DMS 273 treated with DMSO at 0.1 percent for 48 hours (cell line): ENCODE measurements at places on chromosomes 7 and 10.

- no peak for DNase-seq
These were observed 159.6 kb downstream of the SKAP2 start for GRCh38 chr7:26704786-26705185.

DNA sequence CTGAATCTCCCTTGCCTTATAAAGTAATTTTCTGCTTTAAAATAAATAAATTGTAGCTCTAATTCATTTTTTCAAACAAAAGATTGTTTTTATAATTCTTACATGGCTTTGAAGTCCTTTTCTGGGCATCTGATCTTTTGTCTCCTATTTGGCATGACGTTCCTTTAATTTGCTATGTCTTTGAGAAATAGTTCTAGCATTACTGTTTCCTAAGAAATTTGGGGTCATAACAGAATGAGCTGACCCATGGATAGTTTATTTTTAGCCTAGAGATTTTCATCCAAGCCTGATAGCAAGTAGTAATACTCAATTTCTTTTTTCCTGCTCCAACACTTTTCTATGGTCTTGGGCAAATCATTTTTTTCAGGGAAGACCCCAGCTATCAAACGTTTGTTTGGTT, 31.4 kb downstream of the CCDC71L start:
- no peak for DNase-seq

GRCh38 chr10:82020999-82021398, 146.0 kb downstream of the NRG3 start:
- no peak for DNase-seq

GRCh38 chr10:92990615-92991014, 70.0 kb upstream of the CYP26C1 start:
- no peak for DNase-seq

DNA sequence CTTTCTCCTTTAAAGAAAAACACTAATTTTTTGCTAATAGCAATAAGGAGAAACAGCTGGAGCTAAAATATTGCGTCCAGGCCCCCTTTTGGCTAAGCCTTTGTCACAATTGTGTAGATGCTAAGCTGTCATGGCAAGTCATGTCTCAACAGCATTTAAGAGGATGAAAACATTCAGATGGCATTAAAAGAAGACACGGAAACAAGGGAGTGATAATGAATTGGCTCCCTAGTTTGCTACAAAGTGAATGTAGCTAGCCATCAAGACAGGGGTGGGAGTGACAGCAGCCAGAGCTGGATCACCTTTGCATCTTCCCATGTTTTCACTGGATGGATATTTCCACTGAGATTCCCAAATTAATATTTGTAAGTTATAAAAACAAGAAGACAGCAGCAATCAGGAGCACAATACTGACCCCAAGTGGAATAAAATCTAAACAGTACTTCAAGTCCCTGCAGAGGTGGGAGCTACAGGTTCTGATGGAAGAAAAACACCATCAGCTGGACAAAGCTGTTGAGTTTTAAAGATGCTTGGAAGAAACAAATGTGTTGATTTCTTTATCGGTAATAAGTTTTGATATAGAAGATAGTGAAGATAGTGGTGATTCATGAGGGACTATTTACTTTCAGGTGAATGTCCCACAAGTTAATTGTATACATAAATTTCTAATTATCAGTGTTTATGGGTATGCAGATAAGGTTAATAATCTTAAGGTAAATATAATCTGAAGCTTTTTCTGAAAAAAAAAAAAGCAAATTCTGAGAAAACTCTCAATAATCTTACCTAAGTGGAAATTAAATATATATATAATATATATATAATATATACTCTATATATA, 129.4 kb downstream of the SLC16A9 start:
- no peak for DNase-seq

GRCh38 chr7:148905093-148905666, 21.1 kb upstream of the EZH2 start:
- no peak for DNase-seq

DNA sequence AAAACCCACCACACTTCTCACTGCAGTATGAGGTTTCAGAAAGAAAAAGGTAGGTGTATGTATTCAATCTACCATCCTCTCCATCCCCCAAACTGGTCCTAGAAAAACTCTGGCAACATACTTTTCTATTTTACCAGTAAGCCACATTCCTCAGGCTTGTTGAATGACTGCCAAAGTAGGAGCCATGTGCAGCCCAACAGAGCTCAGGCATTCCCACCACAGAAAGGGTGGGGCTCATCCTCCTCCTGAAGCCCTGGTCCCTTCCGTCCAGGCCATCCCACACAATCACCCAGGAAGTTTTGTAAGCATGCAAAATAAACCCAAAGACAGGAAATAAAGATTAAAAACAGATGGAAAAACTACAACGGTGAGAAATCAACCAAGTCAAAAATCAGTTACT, 57.2 kb downstream of the MAD1L1 start:
- no peak for DNase-seq

- no peak for DNase-seq
These were observed 19.4 kb upstream of the TNS3 start for GRCh38 chr7:47601119-47601880.

DNA sequence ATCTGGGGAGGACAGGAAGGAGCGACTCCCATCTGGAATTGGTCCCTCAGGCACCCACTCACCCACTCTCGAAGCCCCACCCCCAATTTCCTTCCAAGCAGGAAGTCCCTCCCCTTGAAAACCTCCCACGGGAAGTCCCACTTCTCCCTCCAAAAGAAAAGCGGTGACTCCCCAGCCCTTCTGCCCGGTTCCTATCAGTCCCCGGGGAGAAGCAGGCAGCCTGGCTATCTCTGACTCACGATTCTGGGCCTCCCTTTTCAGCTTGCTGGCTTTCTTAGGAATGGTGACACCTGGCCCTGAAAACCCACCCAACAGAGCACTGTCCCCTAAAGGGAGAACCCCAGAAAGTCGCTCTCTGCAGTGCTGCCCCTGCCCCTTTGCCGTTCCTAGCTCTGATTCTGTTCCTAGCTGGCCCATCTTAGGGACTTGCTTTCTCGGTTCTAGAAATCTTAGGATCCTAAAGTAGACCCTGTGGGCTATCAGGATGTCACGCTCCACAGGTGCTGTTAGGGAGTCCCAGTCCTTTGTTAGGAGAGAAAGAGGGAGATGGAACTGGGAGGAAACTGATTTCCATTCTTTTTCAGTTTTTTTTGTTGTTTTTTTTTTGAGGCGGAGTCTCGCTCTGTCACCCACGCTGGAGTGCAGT, 6.0 kb downstream of the TSC22D4 start:
- DNase-seq, result no peak

DNA sequence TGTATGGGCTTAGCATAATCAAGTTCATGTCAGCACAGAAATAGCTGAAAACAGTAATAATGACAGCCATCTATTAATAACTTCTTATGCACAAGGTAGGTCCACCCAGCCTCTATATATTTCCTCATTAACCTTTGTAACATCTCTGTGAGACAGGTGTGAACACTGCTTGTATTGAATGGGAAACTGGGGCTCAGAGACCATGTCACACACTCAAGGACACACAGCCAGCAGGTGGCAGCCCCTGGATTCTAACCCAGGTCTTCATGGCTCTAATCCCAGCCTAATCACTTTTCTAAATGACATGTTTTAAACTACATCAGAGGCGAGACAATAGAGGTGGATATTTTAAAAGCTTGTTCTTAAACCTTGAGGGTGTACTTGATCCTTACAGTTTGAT, 591.4 kb downstream of the PARD3 start:
- DNase-seq, result no peak

DNA sequence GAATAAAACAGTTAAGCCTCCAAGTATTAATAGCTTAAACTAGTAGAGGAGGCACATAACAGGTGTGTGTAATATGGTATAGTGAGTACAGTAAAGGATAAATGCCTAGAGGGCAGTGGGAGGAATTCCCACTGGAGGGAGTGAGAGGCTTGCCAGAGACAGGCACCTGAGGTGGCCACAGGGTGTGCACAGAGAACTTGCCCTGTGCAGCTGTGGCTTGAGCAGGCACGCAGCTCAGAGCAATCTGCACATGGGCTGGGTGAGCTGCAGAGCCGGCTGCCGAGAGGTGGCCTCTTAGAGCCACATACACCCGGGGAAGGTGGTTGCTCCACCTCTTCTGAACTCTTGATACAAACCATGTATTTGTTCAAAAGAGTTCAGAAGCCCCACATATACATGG, 237.1 kb downstream of the COBL start:
- no peak for DNase-seq

- no peak for DNase-seq
These were observed 318.3 kb downstream of the NXPH1 start for GRCh38 chr7:8751557-8752231.

DNA sequence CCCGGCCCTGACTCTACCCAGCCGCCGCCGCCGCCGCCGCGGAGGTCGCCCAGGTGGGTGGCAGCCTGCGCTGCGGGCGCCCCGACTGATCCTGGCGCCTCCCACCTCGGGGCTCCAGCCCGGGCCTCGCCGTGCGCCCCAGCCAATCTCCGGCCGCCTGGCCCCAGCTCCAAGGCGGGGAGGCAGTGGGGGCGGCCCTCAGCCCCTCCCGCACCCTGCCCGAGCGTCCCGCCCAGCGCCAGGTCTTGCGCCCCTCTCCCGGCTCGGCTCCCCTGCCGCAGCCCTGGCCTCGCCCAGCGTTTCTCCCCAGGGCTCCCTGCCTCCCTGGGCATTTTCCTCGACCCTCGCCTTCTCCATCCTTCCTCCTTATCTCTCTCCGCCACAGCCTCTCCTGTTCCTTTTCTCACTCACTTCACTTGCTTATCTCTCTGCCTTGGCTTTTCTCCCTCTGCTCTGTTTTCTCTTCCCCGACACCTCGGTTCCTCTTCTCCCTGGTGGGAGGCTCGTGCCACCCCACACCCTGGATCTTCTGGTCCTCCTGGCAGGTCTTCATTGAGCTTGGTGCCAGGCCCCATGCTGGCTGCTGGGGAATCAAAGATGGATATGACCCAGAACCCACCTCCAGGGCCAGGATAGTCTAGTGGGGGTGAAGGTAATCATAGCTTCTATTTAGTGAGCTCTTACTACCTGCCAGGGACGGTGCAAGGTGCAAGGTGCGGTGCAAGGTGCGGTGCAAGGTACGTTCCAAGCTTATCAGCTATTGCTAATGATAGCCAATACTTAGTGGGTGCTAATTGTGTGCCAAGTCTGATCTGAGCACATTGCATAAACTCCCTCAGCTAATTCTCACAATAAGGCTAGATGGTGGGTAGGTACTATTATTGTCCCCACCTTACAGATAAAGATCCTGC, at the start of gene SFRP5:
Gene SFRP5, minus strand, starts transcription at position 87 of the 911 bp plus-strand sequence. CDS start 166 bp downstream, outside the sequence.
- DNase-seq, result no peak

DNA sequence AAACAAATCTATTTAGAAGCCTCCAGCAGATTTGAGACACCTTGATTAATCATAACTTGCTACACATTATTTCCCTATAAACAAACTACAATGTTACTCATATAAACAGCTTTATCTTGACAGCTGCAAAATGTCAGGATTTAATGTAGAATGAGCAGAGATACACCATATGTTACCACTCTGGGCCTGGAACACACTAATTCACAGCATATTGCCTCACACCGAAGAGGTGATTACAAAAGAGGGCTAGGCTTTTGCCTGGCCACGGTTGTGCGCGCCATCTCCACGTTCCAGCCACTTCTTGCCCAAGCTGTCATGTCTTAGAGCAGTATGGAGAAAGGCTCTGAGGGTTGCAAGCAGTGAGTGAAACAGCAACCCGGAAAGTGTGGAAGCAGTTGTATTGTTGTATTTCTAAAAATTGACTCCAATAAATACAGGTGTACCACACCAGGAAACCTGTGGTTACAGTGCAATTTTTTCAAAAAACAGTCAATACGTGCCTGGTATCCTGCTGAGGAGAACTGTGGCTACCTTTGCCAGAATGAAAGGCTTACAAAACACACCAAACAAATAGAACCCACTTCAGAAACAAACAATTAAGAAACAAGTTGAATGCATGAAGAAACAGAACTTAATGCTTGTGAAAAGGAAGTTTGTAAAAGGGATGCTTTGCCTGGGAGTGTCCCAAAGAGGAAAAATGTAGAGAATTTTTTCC, 498.1 kb downstream of the PLXNA4 start:
- peak; percentile 15 for DNase-seq

DNA sequence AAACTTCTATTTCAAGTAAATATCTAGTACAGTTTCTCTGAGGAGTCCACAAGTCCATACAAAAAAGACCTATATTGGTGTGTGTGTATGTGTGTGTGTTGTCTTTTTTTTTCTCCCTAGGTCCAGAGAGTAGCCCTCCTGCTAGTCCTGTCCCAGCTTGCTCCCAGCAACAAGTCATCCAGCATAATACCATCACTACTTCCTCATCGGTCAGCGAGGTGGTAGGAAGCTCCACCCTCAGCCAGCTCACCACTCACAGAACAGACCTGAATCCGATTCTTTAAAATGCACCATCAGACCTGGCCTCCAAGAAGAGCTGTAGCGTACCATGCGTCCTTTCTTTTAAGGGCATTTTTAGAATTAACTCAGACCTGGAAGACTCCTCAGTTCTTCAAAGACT, 139.1 kb downstream of the TRIL start:
- no peak for DNase-seq

GRCh38 chr10:11884706-11885423, 61.7 kb downstream of the PROSER2 start:
- no peak for DNase-seq

GRCh38 chr7:74501298-74501697, 47.6 kb downstream of the GTF2IRD1 start:
- no peak for DNase-seq

- no peak for DNase-seq
These were observed 84.0 kb upstream of the SMNDC1 start for GRCh38 chr10:110388687-110389052.

DNA sequence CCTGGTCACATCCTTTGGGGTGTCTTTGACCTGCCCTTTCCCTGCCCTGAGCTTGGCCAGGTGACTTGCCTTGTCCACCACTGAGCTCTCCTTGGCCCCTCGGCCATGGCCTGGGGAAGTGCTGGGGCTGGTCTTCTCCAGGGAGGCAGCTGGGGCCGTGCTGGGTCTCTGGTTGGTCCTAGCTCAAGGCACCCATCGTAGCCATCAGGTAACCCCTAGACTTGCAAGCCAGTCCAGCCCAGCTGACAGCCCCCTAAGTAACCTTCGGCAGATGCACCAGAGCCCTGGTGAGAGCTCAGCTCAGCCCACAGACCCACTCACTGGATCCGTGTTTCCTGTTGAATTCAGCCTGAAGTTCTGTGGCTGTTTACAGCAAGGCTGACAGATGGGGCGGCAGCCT, 176.2 kb upstream of the SHH start:
- no peak for DNase-seq

DNA sequence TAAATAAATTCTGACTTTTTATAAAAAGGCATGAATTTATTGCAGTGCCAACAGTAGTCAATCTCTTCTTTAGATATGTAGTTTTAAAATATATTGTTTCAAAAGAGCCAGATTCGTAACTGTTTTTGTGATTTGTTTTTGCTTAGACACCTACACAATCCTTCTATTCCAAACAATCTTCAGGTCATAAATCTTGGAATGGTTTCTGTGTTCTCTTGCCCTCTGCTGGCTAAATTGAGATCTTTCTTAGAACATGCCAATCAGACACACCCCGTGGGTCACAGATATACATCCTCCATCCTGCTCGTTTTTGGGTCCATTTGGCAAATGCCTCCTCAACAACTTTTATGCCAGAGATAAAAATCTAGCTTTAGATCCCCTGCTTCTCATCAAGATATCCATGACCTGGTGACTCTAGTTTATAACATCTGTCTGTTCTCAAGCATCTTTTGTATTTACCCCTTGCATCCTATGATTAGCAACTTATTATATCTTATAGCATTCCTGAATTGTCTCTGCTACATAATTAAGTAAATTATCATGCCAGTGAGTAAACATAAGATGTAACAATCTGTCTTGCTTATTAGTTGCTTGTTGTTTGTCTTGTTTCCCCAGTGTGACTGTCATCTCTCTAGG, 35.3 kb upstream of the IFRD1 start:
- peak; percentile 49 for DNase-seq

GRCh38 chr10:24561453-24561852, 162.2 kb downstream of the ARHGAP21 start:
- no peak for DNase-seq
